Mesothelial cell of epicardium (in vitro differentiated cells): ENCODE measurements at places on chromosomes 1 and 21. TPM values are rescaled to one million over a fixed set of nuclear protein-coding genes. Genes with fewer than 3 reads are reported as not detected.

Gene C1orf50
- total RNA-seq: 6.5 to 10.4 TPM (median 7.4 TPM) in 3 replicates

DNA sequence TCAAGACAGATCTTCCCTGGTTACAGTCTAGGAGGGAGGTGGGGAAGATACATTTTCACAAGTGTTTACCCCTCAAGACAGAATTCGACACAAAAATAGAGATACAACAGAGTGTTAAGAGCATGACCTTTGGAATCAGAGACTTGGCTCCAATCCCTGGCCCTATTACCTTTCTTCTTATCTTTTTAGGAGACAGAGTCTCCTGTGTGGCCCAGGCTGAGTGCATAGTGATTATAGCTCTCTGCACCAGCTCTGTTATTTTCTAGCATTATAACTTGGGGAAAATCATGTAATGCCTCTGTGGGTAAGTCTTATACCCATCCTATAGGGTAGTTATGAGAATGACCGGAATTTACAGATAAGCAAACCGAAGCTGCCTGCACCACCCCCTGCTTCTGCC lies 9.8 kb downstream of the NIPAL3 start:
- peaks cover 15% of the 10 kb centered on the region for H3K36me3 ChIP-seq
- H3K27me3 ChIP-seq: no peaks in the 10 kb centered on the region
- no peak overlapping the region for H3K4me3 ChIP-seq
- no peak overlapping the region for H3K27ac ChIP-seq
- DNase-seq: no peak
- H3K4me1 ChIP-seq: peaks cover 2% of the 10 kb centered on the region

- no peaks in the 10 kb centered on the region for H3K36me3 ChIP-seq
- no peak overlapping the region for H3K4me3 ChIP-seq
- no peak for DNase-seq
- H3K27me3 ChIP-seq: peaks cover 2% of the 10 kb centered on the region
- H3K27ac ChIP-seq: no peak overlapping the region
Observed at GRCh38 chr1:159895286-159895685, 4.7 kb downstream of the CFAP45 start.

DNA sequence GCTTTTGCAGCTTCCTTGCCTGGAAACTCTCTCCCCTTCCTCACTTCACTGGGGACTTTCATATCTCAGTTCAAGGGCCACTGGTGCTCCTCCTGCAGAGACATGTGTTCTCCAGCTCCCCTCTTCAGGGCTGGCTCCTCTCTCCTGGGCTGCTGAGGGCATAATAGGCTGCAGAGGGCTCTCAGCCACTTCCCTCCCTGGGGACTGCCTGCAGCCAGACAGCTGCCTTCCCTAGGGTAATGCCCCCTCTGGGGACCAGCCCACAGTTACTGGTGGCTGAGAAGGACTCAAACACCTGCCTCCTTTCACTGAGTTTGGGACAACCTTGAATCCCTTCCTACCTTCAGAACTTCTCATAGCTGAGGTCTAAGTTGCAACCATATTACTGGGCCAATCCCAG lies 104.8 kb upstream of the POU3F1 start:
- no peak overlapping the region for H3K4me3 ChIP-seq
- H3K27ac ChIP-seq: no peak overlapping the region
- peaks cover 6% of the 10 kb centered on the region for H3K4me1 ChIP-seq
- DNase-seq: no peak
- peaks cover 53% of the 10 kb centered on the region for H3K27me3 ChIP-seq
- no peaks in the 10 kb centered on the region for H3K36me3 ChIP-seq

- DNase-seq: no peak
- no peak overlapping the region for H3K4me3 ChIP-seq
- peak overlapping the region; percentile 23 for H3K27ac ChIP-seq
- H3K4me1 ChIP-seq: peaks cover 14% of the 10 kb centered on the region
- H3K27me3 ChIP-seq: no peaks in the 10 kb centered on the region
Observed at GRCh38 chr1:87754139-87754538, 425.5 kb downstream of the LMO4 start.
